HT1080 (cell line): ENCODE measurements at places on chromosomes 5 and 9.

GRCh38 chr5:78345485-78345884, 14.9 kb upstream of the SCAMP1 start:
- peak; percentile 32 for DNase-seq

GRCh38 chr9:107172979-107173347, 110.1 kb upstream of the RAD23B start:
- no peak for DNase-seq

DNA sequence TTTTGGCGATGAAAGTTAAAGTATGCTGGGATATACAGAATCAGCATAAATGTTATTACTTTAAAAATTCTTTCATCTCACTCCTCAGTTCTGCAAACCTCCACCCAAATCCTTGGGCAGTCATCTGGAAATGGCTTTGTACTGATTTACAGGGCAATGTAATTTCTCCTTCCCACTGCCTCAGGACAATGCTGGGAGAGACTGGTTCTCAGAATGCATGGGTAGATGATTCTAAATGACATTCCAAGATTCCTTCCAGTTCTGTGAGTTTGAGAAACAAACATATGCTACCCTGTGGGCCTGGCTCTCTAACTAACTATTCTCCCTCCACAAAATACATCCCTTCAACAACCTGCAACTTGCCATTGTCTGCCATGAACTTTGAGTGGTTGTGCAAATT, 7.5 kb upstream of the PSAT1 start:
- DNase-seq = no peak

DNA sequence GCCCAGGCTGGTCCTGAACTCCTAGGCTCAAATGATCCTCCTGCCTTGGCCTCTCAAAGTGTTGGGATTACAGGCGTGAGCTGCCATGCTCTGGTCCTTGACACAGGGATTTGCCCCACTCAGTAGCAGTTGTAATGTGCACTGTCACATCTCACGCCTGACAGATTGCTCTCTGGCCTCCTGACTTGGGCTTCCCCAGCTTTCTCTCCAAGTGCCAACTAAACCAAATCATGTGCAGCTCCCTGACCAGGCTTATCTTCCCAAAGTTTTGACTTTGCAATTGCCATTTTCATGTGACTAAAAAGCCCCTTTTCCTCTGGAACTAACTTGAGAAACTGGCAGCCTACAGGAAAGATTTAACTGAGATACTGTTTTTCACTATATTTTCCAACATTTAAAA, 10.7 kb downstream of the RPL26L1 start:
- DNase-seq = no peak

DNA sequence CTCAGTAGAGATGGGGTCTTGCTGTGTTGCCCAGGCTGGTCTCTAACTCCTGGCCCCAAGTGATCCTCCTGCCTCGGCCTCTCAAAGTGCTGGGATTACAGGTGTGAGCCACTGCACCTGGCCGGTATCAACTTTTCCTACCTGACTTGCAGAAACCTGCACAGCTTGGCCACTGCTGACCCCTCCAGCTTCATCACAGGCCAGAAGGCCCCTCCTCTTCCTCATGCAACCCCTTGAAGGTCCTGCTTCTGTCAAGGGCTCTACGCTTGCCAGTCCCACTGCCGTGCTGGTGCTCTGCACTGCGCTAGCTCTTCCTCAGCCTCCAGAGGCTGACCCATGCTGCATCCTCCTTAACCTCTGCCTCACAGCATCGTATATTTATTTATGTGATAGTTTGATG, 32.5 kb upstream of the RNU6ATAC start:
- no peak for DNase-seq

DNA sequence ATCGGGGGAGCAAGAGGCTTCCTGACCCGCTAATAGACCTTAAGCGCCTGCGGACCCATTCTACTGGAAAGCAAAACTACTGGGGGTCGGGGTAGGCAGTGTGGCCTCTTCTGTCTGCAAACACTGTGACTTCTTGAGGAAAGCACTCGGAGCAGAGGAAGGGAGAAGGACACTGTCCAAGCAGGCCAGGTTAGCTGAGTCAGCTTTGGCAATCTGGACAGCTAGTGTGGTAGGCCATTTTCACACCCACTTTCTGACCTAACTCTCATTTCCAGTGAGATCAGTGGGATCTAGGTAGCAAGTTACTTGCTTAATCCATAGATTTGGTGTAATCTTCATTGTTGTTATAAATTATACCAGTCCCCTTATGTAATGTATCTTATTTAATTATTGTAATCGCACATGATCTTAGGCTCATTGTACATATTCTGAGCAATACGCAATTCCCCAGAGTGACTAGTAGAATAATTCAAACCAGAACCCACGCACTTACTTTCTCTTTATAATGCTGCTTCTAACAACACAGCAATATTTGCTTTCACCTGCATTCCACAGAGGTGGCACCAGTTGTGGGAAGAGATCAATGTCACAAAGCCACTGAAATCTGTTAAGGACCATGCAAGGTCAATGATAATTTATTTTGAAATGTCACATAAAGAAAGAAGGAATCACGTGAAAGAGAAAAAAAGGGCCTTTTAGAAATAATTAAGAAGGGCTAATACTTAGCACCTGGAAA, 82.9 kb downstream of the NREP start:
- no peak for DNase-seq

- DNase-seq = no peak
Observed at GRCh38 chr5:107155707-107156106, 515.0 kb downstream of the EFNA5 start.

DNA sequence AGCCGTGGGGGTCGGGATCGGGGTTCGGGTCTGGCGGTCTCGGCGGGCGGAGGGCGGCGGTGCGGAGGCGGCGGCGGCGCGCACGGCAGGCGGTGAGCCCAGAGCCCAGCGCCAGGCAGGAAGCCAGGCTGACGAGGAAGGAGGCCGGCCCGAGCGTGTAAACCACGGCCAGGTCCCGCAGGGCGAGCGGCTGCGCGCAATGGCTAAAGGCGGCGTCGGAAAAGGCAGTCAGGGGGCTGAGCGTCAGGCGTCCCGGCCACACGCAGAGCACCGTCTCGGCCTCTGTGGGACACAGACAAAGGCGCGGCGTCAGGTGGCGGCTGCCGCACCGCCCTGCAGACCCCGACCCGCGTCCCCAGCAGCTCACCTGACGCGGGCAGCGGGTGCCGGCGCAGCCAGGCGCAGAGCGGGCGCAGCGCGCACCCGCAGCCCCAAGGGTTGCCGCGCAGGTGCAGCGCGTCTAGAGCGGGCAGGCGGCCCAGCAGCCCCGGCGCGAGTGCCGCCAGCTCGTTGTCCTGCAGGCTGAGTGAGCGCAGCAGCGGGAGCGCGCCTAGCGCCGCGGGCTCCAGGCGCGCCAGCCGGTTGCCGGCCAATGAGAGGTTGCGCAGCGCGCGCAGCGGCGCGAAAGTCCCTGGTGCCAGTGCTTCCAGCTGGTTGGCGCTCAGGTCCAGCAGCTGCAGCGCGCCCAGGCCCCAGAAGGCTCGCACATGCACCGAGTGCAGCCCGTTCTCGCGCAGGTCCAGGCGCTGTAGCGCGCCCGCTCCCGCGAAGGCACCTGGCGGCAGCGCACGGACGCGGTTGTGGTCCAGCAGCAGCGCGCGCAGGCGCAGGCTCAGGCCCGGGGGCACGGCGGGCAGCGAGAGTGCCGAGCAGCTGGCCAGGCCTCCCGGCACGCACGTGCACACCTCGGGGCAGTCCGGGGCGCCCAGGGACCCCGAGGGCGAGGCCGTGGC, 671 bp downstream of the LRRC26 start:
- DNase-seq = peak; percentile 56

DNA sequence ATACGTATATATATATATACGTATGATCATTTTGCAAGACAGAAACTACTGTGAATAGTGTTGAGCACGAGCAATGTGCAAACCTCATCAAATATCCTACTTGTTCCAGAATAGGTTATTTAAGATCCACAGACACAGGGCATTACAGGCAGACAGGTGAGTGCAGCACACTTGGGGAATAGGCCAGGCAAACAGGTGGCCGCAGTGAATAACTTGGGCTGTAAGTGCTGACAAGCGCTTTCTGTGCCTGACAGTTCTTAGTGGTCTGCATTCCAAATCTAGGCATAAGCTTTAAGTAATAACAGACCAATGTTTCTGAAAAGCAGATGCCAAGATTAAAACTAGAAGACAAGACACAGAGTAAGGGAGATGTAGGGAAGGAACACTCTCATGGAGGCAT, 77.9 kb downstream of the LHFPL2 start:
- no peak for DNase-seq

GRCh38 chr5:72612810-72613209, 105.6 kb upstream of the ZNF366 start:
- no peak for DNase-seq

- DNase-seq = peak; percentile 95
Observed at GRCh38 chr9:14372437-14373335, 58.7 kb upstream of the NFIB start.

DNA sequence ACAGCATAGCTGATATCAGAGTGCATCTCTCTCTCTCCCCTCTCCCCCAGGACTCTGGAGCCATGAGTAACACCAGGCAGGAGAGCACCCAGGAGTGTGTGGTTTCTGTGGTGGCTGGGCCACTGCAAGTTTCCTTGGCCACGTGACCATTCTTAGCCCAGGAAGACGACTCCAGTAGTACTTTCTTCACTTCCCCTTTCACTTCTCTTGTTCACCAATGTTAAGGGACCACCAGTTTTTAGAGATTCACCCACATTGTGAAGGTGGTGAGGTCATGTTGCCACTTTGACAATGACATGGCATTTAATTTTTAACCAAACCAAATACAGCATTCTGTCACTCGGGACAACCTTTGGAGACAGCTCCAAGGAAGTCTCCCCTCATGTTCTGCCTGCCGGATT, 17.9 kb upstream of the DAPK1 start:
- DNase-seq = peak; percentile 67

- DNase-seq = peak; percentile 60
Observed at GRCh38 chr5:149381986-149382338, 2.9 kb upstream of the IL17B start.

DNA sequence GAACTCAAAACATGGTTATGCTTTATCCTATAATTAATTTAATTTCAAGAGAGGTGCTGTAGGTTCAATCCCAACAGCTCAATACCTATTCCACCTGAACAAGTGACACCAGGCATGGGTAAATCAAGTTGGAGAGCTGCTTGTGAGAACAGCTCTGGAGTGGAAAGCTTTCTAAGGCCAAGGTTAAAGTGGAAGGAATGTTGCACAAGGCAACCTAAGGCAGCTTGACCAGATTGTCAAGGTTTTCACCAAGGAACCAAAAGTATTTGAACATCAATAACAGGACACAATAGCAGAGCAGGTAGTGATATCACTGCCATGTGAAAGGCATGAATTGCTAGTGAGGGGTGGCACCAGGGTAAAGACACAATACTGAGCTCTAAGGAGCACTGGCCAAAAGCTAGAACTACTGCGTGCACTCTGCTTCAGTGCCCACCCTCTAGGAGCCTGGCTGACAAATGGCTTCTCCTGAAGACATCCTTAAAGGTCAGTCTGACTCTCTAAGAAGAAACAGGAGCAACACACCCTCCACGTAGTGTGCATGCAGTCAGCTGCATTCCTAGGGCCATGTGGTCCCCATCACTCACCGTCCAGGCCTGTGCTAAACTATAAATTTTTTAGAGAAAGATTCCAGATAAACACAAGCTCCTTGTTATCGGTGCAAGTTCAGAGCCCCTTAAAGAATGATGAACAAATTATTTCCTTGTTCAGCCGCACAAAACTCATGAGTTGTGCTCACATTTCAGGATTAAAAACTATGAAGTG, 677.7 kb upstream of the KLF4 start:
- no peak for DNase-seq

DNA sequence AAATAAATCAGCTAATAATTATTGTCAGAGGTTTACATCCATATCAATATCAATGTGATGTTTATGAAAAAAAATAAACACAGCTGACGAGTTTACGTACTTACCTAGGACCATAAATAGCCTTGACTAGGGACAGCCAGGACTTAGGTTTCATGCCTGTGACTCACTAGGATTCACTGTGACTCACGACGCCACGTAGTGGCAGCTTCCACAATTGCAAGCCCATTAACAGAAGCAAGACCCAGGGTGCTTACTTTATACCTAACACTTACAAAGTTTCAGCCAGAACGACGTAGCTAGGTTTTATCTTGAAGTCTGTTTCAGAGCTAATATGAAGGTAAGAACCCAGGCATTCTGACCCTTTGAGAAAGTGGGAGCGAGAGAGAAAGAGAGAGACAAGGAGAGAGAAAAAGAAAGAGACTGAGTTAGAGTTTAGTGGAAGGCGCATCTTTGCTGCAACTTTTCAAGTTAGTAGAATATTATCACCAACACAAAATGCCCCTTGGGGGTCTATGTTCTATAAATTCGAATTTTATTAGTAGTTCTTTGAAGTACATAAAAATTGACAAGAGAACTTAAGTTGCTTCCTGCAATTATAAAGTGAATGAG, 191.2 kb downstream of the GNA14 start:
- peak; percentile 68 for DNase-seq

DNA sequence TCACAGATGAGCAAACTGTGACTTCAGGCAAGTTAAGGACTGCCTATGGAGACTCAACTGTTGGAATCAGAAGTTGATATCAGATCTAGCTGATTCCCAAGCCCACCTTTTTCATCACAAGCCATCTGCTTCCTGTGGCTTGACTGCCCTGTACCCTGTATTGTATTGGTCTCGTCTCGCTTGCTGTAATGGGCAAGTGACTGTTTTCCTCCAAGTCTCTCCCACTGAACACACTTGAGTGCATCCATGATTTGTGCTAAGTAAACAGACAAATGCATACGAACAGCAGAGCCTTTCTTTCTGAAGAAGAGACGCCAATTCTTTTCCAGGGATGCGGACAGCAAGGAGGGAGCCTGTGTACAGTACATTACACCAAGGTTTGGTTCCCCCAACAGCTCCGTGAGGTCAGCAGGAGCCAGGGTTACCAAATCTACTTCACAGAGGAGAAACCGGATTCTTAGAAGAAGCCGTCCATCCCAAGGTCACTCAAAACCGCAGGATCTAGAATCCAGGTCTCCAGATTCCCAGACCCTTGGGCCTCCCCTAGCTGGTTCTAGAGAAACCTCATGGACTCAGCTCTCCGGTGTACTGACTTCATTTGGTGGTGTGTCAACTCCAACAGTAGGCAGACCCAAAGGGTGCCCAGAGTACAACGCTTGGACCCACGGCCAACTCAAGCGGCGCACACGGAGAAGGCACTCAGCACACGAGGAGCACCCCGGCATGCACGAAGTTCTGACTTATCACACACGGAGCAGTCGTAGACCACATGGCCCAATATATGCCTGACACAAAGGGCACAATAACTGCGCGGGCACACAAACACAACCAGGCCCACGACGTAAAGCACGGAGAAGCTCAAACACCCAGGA, 1.1 kb downstream of the BAG1 start:
- DNase-seq = peak; percentile 15

GRCh38 chr5:154518438-154518867, 40.4 kb upstream of the HAND1 start:
- DNase-seq = no peak

- no peak for DNase-seq
Observed at GRCh38 chr5:112396430-112396829, 22.6 kb downstream of the EPB41L4A start.

- DNase-seq = no peak
Observed at GRCh38 chr5:79130781-79131180, 19.2 kb downstream of the BHMT start.

GRCh38 chr5:27797220-27797619, 758.8 kb upstream of the CDH9 start:
- no peak for DNase-seq
